ENCODE measurements at places on chromosomes 6 and 20. TPM values are rescaled to one million over a fixed set of nuclear protein-coding genes. Genes with fewer than 3 reads are reported as not detected.

Gene SCRT2
- total RNA-seq: not detected

Gene OR2B6
- 0.14 TPM for total RNA-seq

Gene TSBP1
- total RNA-seq: not detected

Gene C6orf118
- 0.15 TPM for total RNA-seq

Gene METTL24
- not detected for total RNA-seq

Gene GPLD1
- 1.1 TPM for total RNA-seq

Gene WFDC10B
- total RNA-seq: not detected

Gene TGM3
- total RNA-seq: not detected

Gene LAMA2
- 0.31 TPM for total RNA-seq

Gene ADGB
- not detected for total RNA-seq

Gene PPP1R3G
- 1.6 TPM for total RNA-seq

Gene NOTCH4
- 0.74 TPM for total RNA-seq

Gene TRAM2
- total RNA-seq: 35.6 TPM

Gene SEMG1
- total RNA-seq: not detected

Gene ADGRB3
- total RNA-seq: not detected

Gene RXRB
- 18.4 TPM for total RNA-seq

Gene ROMO1
- total RNA-seq: 413 TPM

Gene CRISP2
- total RNA-seq: not detected

Gene GMPR
- total RNA-seq: 2.1 TPM

Gene CAGE1
- not detected for total RNA-seq

Gene NR2E1
- not detected for total RNA-seq

Gene ECT2L
- total RNA-seq: not detected

Gene FYN
- total RNA-seq: 3.6 TPM

Gene BTNL2
- total RNA-seq: not detected

Gene RAB32
- total RNA-seq: 37.5 TPM

Gene SIRPB1
- 0.17 TPM for total RNA-seq

Gene PAX1
- total RNA-seq: not detected

Gene KCNQ5
- total RNA-seq: 1.4 TPM

Gene ZNF341
- total RNA-seq: 3.3 TPM

Gene UBE2V1
- 110 TPM for total RNA-seq

Gene PTPRT
- total RNA-seq: not detected

Gene DDX43
- not detected for total RNA-seq

Gene GSTA3
- total RNA-seq: not detected

Gene TP53TG5
- total RNA-seq: not detected

Gene C6orf141
- 11.5 TPM for total RNA-seq

Gene TGM2
- 478 TPM for total RNA-seq

Gene POPDC3
- total RNA-seq: 27.8 TPM

Gene AGER
- 1.3 TPM for total RNA-seq

Gene FOXC1
- total RNA-seq: 4.6 TPM

Gene MCM3
- 73.8 TPM for total RNA-seq

Gene IL17A
- not detected for total RNA-seq

All from A549 treated with GW870086 at 1 μM for 4 hours (cell line).